Uterus (tissue), 4 donors: ENCODE measurements at places on chromosomes 3 and 15. TPM values are rescaled to one million over a fixed set of nuclear protein-coding genes. Genes with fewer than 3 reads are reported as not detected.

DNA sequence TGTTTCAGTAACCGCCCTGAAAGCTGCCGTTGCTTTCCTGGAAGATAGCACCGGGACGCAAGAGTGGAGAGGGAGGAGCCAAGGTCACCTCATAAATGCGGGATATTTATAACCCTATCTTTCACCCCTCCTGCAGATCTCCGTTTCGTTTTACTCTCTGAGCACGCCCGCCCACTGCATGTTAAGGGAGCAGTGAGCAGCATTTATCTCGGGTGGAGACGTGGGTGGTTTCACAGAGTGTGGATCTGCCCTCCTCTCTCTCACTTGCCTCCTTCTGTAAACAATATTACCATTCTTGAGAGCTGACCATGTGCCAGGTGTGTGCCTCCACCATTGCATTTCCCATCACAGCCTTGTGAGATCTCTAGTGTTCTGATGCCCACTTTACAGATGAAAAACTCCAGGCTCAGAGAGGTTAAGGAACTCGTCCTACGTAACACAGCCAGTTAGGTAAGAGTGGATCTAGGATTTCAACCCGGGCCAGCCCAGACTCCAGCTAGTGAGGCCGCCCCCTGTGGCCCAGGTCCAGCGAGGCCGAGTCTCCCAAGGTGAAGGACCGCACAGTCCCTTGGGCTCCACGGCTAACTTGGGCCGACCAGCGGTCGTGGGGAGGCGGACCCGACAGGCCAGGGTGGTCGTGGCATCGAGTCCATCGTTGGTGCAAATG, 16.9 kb upstream of the SEMA4B start:
- no peaks in the 10 kb centered on the region for H3K27me3 ChIP-seq
- H3K27ac ChIP-seq: peak overlapping the region; percentile 94
- peak overlapping the region; percentile 74 for H3K4me3 ChIP-seq
- H3K36me3 ChIP-seq: no peaks in the 10 kb centered on the region

- no peak overlapping the region for H3K27ac ChIP-seq
- H3K27me3 ChIP-seq: no peaks in the 10 kb centered on the region
- H3K4me3 ChIP-seq: no peak overlapping the region
- H3K36me3 ChIP-seq: no peaks in the 10 kb centered on the region
Measured at GRCh38 chr3:145727476-145727875, 433.5 kb downstream of the PLOD2 start.

DNA sequence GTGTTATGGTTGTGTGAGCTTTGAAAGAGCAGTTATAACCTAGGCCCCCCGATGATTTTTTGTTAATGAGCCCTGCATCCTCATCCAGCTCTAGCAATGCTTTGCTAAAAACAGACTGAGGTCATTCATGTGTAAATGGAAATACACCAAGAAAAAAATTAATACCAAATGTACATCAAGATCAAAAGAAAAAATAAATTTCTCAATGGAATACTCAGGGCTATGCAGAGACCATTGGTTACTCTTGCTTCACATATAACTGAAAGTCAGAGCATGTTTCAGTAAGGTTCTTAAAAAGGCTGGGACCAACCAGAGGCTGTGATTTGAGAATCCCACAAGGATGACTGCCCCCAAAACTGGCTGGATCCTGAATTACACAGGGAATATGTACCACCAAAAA, 48.0 kb downstream of the ARHGAP31 start:
- H3K27ac ChIP-seq: no peak overlapping the region
- no peaks in the 10 kb centered on the region for H3K4me1 ChIP-seq
- no peak overlapping the region for H3K4me3 ChIP-seq

Gene SPTBN5
- total RNA-seq: 0.51 TPM

Gene C2CD4A
- not detected for total RNA-seq

- H3K27me3 ChIP-seq: no peaks in the 10 kb centered on the region
- no peak for DNase-seq
- H3K4me3 ChIP-seq: no peak overlapping the region
- H3K4me1 ChIP-seq: no peaks in the 10 kb centered on the region
- H3K36me3 ChIP-seq: no peaks in the 10 kb centered on the region
Measured at GRCh38 chr3:46076606-46077005, 49.3 kb upstream of the XCR1 start.

DNA sequence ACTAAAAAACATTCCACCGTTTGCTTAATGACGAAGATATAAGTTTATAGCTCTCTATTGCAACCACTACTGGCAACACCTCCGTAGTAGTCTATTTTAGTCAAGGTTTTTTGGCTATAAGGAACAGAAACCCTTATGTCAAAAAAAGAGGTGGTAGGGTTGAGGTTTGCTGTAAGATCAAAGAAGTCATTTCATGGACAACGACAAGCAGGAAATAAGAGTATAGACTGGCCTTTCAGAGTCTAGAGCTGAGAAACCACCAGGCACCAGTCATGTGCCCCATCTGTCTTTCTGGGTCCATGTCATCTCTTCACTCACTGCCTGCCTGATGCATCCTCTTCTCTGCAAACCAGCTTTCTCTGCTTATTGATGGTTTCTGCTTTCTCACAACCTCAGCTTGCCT, 42.7 kb downstream of the THBS1 start:
- no peak overlapping the region for H3K4me3 ChIP-seq
- no peaks in the 10 kb centered on the region for H3K4me1 ChIP-seq
- no peaks in the 10 kb centered on the region for H3K36me3 ChIP-seq
- H3K27me3 ChIP-seq: no peaks in the 10 kb centered on the region
- H3K27ac ChIP-seq: no peak overlapping the region

GRCh38 chr3:108177536-108177935, 44.7 kb downstream of the IFT57 start:
- no peak overlapping the region for H3K4me3 ChIP-seq
- H3K4me1 ChIP-seq: peaks cover 4% of the 10 kb centered on the region
- no peaks in the 10 kb centered on the region for H3K36me3 ChIP-seq
- no peaks in the 10 kb centered on the region for H3K27me3 ChIP-seq
- DNase-seq: no peak
- H3K27ac ChIP-seq: no peak overlapping the region

Gene SLC15A2
- 5.6 TPM for total RNA-seq

Gene WNT5A
- total RNA-seq: 31.9 TPM

DNA sequence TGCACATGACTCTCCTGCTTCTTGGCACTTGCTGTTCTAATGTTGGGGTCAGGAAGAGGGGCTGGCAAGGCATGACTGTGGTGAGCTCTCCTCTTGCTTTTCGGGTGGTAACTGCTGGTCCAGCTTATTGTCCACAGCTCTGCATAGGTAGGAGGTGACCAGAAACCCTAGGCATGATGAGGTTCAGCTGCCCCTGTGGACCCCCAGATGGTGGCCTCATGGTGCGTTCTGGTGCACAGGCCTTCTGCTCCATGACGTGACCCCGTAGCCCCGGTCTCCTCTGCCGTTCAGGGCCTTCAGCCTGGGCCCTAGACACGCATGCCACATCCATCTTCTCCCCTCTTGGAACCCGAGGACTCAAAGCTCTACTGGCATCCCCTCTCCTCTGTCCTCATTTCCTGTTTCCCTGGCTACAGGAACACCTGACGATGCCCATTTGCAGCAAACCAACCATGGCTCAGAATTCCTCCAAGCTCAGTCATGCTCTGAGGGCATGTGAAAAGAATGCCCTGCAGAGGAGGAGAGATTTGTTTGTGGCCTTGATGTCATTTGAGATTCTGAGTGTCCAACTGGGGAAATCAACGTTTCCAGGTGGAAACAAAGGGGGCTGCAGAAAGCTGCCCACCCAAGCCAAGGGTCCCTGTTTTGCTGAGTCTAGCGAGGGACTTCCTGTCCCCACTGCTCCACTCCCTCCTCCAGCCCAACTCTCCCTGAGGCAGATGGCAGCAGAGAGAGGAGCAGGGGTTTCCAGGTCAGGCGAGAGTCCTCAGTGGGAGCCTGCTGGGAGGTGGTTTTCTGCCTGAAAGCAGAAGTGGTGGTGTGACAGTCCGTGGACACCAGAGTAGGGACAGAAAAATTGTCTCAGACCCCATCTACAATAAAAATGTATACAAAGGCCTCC, 198.7 kb upstream of the LYSMD4 start:
- no peaks in the 10 kb centered on the region for H3K36me3 ChIP-seq
- H3K4me1 ChIP-seq: no peaks in the 10 kb centered on the region
- H3K27ac ChIP-seq: no peak overlapping the region

GRCh38 chr15:57463360-57463759, 87.1 kb downstream of the CGNL1 start:
- H3K27me3 ChIP-seq: no peaks in the 10 kb centered on the region
- no peak for DNase-seq
- H3K4me1 ChIP-seq: no peaks in the 10 kb centered on the region

DNA sequence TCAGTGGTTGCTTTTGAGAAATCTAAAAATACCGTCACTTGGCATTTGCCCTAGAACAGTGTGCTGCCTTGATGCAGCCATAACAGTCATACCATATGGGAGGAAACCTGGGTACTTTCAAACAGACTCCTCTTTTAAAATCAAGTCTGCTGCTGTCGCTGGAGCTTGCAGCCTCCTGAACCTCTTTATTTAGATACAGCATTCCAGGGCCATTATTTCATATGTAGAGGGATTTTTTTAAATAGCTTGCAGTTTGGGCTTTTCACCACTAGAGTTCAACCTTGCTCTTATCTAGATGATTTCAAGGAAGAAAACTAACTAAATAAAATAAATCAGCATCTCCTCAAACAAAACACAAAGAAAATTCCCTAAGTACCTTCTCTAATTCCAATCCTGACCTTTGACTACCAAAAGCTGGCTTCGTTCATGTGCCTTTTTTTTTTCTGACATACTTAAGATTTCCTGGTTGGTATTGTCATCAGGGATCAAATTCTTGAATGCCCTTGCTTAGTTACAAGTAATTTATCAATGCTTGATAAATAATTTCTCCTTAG, 111.6 kb downstream of the KBTBD8 start:
- H3K27me3 ChIP-seq: no peaks in the 10 kb centered on the region
- no peak overlapping the region for H3K27ac ChIP-seq
- no peak for DNase-seq
- no peak overlapping the region for H3K4me3 ChIP-seq

- peak within 1 kb of the TSS; percentile 86 for H3K4me3 ChIP-seq
- peak; percentile 67 for DNase-seq
- no peaks in the 10 kb centered on the region for H3K36me3 ChIP-seq
- H3K4me1 ChIP-seq: peaks cover 5% of the 10 kb centered on the region
Measured at GRCh38 chr3:113695786-113696645, at the start of gene USF3. Gene USF3, minus strand, starts transcription at chr3:113696642. Its CDS starts 21,764 bp downstream, at chr3:113674878.

Gene GOLGA8G
- not detected for total RNA-seq

GRCh38 chr3:15724446-15724845, 73.3 kb downstream of the ANKRD28 start:
- DNase-seq: no peak
- no peak overlapping the region for H3K27ac ChIP-seq
- H3K4me3 ChIP-seq: no peak overlapping the region
- H3K36me3 ChIP-seq: no peaks in the 10 kb centered on the region
- no peaks in the 10 kb centered on the region for H3K27me3 ChIP-seq
- H3K4me1 ChIP-seq: no peaks in the 10 kb centered on the region

DNA sequence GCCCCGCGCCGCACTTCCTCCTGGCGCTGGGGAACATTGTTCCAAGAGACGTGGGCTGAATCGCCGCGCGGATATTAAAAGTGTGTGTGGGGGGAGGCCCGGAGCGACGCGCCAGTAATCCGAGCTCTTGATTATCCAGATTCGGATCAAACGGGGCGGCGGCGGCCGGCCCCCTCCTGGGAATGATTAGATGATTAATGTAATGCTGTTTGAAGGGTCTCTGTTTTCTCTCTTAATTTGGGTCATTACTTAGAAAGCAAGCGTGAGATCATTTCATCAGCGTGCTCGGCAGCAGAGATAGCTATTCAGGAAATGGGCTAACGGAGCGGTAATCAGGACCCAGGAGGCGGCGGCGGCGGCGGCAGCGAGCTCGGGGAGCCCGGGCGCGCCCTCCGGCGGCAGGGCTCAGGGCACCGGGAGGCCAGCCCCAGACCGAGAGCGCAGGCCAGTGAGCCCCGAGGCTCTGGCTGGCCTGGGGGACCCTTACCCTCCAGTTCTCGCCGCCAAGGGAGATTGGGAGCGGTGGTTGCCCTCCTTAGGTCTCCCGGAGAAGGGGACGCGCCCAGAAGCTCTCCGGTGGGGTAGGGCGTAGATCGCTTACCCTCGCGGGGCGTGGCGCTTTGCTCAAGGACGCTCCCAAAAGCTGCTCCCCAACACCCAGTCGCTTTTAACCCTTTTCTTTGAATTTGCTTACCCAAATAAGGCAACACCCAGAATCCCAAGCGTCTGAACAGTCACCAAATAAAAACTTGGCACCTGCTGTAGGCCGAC, 4.5 kb downstream of the FEZF2 start:
- H3K36me3 ChIP-seq: no peaks in the 10 kb centered on the region
- no peak for DNase-seq
- H3K4me3 ChIP-seq: no peak overlapping the region

Gene EPHB3
- 30.1 TPM for total RNA-seq

DNA sequence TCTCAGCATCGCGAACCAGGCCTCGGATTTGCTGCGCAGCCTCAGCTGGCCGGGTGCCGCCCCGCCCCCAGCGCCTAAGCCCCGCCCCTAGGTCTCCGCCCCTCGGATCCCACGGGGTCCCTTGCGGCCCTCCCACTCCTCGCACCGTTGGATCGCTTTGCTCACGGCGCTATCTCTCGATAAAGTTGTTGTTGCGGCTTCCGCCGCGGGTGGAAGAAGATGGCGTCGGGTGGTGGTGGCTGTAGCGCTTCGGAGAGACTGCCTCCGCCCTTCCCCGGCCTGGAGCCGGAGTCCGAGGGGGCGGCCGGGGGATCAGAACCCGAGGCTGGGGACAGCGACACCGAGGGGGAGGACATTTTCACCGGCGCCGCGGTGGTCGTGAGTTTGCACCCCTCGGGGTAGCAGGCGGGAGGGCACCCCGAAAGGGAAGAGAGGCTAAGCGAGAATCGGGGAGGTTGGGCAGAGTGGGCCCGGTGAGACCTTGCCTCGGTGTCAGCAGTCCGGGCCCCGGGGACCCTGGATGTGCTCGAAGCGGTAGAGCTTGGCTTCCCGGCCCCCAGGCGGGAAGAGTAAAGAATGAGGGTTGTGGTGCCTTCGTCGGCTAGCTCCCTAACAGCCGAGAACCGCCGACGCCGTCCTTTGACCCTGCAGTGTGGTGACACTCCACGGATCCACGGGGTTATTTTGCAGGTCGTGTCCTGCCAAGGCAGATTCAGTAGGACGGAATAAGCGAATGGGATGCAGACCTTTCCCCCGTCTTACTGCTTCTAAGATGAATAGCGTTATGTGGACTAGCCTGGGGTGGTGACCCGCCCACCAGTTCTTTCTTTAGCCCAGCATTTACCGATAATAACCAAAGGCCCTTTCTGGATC, at the start of gene SNX1:
TSS of gene SNX1 (plus strand) at position 188 of the 873 bp plus-strand sequence. CDS start at position 220, 32 bp downstream.
- no peaks in the 10 kb centered on the region for H3K36me3 ChIP-seq
- H3K4me3 ChIP-seq: peak within 1 kb of the TSS; percentile 98

DNA sequence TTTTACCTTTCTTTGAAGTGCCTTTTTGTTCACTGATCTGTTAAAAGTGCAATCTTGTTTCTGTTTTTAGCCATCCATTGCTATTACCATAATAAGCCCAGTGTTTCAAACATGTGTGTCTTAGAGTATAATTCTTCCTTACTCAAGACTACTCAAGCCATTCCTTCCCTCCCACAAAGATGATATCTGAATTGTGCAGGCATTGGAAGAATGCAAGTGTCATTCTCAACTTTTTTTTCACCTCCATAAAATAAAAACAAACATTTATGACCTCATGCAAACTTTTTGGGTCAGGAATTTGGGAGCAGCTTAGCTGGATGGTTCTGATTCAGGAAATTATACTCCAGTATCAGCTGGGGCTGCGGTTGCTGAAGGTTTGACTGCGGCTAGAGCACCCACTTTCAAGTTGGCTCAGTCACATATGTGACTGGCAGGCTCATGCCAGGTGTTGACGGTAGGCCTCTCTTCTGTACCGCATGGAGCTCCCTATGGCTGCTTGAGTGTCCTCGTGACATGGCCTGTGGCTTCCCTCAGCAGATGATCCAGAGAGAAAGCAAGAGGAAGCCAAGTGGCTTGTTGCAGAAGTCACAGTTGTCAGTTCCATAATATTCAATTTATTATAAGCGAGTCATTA, 490.8 kb downstream of the CNTN4 start:
- no peak overlapping the region for H3K4me3 ChIP-seq
- H3K4me1 ChIP-seq: no peaks in the 10 kb centered on the region
- H3K36me3 ChIP-seq: no peaks in the 10 kb centered on the region
- H3K27ac ChIP-seq: no peak overlapping the region
- no peak for DNase-seq
